NCI-H146 (cell line): ENCODE measurements at places on chromosomes 4 and X.

GRCh38 chrX:104567506-104567905, 1.5 kb downstream of the IL1RAPL2 start:
- DNase-seq, result no peak

- no peak for DNase-seq
Measured at GRCh38 chr4:141301216-141301615, 80.5 kb downstream of the ZNF330 start.

DNA sequence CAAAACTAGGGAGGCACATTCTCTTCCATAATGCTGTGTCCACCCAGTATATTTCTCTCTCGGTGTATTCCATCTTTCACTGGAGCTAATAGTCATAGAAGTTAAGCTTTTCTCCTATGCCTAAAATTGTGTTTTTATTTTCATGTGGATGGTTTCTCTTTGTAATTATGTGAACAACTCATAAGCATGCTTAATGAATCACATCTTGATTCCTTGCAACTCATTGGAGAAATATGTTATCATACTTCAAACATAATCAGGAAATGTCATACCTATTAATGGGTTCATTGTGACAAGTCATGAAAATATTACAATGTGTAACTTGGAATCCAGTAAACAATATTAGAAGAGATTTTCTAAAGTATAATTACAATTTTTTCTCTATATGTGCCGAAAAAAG, 186.3 kb downstream of the SLC7A11 start:
- no peak for DNase-seq

DNA sequence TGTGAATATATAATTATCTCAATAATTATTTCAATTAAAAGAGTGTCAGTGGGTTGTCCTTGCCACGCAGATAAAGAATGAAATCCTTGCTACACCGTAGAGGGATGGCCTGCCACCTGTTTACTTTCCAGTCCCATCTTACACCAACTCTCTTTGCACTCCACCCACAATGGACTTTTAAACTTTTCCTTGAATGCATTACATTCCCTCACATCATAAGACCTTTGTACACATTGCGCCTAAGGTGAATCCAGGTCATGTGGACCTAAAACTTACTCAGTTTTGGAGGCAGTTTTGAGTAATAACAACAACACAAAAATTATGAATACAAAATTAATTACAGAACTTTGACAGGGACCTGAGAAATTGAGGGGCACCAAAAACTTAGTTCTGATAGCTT, 78.7 kb upstream of the PDE5A start:
- DNase-seq, result no peak

GRCh38 chr4:117434424-117434823, 349.0 kb upstream of the TRAM1L1 start:
- DNase-seq, result no peak

DNA sequence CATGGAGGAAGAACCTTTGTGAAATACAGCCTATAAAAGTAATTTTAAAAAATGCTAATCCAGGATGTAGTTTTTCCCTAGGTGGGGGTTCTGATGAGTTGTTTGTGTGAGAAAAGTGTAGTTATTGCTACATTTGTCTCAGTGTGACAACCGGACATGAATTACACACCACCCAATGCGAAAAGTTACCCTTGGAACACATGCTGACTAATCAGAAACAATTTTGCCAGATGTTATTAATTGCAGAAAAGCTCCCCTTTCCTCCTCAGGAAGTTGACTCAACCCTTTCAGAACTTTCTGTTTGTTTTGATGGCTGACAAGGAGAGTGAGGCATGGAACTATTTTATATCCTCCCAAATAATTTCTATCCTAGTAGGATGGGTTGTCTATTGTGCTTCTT, 38.1 kb upstream of the EDA2R start:
- no peak for DNase-seq

DNA sequence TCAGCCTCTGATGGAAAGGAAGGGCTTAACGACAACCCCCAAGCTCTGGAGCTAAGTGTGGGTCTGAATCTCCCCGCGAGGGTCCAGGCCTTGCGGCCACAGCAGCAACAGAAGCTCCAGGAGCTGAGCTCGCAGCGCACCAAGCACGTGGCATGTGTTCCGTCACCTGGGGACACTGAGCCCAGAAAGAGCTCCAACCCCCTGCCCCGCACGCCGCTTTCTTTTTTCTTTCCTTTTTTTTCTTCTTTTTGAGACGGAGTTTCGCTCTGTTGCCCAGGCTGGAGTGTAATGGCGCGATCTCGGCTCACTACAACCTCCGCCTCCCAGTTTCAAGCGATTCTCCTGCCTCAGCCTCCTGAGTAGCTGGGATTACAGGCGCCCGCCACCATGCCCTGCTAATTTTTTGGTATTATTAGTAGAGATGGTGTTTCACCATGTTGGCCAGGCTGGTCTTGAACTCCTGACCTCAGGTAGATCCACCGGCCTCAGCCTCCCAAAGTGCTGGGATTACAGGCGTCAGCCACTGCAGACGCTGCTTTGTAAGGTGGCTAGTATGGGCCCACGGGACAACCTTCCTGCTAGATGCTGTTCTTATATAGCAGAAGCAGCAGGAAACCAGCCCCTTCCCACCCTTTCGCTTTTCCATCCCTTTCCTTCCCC, 685 bp upstream of the TNIP2 start:
- DNase-seq, result no peak

DNA sequence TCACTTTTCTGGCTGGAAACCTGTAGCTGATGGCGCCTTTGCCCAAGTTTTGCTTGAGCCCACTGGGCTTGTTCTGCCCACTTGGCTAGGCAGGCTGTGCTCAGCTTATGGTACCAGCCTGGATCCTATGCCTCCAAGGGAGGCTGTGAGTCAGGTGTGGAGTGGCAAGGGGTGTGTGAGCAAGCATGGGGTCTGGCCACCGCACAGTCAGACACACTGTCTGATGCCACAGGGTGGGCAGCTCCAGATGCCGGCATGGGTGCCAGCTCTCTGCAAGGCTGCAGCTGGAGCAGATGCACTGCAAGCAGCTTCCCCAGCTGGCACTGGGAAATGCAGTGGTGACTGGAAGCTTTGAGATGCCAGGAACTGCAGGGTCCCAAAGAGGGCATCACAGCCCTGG, 16.3 kb upstream of the GIMD1 start:
- no peak for DNase-seq

GRCh38 chr4:138300616-138301015, 58.5 kb upstream of the SLC7A11 start:
- no peak for DNase-seq

- DNase-seq, result no peak
Measured at GRCh38 chrX:151153086-151153485, 23.3 kb upstream of the GPR50 start.

DNA sequence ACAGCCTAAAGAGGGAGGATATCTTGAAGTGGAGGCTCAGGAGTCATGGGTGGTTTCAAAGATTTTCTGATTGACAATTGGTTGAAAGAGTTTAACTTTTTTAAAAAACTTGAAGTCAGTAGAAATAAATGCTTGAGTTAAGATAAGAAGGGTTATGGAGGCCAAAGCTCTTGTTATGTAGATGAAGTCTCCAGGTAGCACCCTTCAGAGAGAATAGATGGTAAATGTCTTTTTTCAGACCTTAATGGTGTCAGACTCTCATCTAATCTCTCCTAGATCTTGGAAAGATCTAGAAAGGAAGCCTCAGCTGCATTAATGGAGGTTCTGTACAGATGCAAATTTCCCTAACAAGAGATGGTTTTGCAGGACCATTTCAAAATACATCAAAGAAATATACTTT, 6.8 kb upstream of the CHIC1 start:
- no peak for DNase-seq

DNA sequence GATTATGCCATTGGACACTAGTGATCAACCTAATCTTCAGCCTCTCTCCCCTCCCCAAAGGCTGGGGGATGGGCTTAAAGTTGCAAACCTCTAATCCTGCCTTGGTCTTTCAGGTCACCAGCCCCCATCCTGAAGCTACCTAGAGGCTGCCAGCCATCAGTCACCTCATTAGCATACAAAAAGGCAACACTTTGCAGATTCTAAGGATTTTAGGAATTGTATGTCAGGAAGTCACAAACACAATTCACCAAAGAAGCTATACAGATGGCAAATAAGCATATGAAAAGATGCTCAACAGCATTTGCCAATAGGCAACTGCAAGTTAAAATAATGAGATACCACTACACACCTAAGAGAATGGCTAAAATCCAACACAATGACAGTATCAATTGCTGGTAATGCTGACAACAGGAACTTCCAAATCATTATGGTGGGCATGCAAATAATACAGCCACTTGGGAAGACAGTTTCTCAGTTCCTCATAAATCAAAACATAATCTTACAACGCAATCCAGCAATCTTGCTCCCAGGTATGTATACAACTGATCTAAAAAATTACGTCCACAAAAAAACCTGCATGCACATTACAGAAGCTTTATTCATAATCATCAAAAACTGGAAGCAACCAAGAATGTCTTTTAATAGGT, 9.0 kb upstream of the PIM2 start:
- no peak for DNase-seq

DNA sequence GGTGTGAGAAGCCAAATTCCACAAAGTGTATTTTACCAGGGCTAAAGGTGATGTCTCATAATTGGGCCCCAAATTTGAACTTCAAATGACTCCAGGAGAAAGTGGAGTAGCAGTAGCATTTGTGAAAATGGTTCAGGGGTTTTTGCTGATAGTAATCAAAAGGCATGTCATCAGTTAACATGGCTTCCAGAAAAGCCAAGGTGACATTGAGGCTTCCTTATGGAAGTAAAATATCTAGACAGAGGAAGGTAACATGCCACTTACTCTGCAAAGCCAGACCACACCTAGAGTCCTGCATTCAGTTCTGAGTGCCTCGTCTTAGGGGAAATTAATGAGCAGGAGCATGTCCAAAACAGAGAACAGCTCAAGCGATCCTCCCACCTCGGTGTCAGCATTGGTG, 2.2 kb upstream of the RPL36A start:
- DNase-seq, result no peak

DNA sequence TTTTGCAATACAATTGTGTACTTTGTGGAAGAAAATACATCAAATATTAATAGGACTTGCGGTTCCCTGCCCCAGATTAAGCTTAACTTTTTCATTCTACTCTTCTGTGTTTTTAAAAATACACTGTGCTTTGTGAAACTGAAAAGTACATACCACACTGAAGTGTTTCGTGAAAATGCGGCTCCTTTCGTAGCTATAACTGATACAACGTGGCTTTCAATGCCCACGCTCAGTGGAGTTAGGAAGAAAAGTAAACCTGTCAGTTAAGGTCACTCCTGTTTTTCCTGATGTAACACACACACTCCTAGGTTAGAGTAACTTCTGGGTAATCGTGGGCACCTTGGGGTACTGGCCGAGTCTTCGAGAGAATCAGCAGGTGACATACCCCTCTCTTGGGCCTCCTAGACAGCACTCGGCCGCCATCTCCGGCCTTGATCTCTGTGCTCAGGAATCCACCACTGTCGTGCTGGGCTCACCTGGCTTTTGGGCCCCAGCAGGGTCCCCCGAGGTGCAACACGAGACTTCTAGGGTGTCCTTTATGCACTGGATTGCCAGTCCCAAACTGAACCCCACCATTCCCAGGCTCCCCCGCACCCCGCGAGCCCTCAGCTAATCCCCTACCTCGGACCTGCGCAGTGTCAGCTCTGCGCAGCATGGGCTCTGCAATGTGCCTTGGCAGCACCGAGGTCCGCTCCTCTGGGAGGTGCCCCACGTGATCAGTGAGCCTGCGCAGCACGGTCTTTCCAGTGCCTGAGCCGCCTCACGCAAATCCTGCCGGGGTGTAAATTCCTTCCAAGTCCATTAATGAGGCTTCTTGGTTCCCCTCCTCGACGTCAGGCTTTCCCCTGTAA, 162.6 kb upstream of the INTU start:
- DNase-seq, result no peak

DNA sequence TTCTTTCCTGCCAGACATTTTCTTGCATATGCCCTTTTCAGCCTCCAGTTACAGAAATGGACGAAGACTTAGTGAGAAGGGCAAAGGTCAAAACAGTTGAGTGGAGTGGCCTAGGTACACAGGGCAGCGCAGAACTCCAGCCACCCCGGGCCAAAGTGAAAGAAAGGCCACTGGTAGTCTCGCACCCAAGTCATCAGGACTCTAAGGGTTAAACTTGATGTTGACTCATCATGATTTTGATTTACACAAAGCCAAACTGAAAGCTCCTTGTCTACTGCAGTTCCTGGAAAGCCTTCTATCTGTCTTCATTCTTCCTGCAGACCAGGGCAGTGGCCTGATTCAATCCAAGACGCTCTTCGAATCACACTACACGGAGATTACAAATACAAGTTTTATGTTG, 2.6 kb upstream of the IL13RA1 start:
- no peak for DNase-seq

DNA sequence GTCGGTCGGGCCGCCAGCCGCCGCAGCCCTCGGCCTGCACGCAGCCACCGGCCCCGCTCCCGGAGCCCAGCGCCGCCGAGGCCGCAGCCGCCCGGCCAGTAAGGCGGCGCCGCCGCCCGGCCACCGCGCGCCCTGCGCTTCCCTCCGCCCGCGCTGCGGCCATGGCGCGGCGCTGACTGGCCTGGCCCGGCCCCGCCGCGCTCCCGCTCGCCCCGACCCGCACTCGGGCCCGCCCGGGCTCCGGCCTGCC, 213 bp downstream of the NFKB1 start:
- no peak for DNase-seq

GRCh38 chr4:54794579-54794978, 136.8 kb downstream of the KIT start:
- no peak for DNase-seq

GRCh38 chrX:138742217-138742616, 30.7 kb upstream of the FGF13 start:
- no peak for DNase-seq

GRCh38 chr4:151409470-151410313, 716 bp downstream of the FHIP1A start:
- no peak for DNase-seq

DNA sequence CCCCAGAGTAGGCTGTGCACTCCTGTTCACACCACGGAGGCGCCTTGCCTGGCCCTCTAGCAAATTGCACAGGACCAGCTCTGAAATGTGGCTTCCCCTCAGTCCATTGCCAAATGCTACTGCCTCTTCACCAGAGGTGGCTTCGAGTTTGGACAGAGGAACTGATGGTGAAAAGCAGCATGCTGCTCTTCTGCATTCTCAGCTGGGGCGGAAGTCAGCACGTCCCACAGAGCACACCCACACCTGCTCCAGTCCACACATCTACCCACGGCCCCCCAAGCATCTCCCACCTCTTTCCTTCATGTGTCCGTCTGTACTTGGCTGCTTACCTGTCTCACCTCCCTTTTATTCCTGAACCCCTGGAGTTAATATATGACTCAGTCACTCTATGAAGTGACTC, 43.5 kb downstream of the LRP2BP start:
- DNase-seq, result no peak
